ENCODE measurements at places on chromosomes 13 and 19. TPM values are rescaled to one million over a fixed set of nuclear protein-coding genes. Genes with fewer than 3 reads are reported as not detected.

DNA sequence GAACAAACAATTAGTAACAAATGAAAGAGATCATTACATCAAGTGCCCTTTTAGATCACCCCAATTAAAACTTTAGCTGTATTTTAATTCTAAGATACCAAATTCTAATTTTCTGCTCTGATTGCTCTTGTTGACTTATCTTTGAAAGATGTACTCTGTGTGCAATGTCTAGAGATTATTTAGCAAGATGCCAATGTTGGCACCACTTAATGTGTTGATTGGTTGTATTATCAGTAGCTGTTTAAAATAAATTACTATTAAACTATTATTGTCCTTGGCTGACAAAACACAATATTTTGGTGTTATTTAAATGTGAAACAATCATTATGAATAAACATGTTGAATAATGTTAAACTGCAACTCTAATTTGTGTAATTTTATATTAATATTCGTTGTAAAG is 386.0 kb downstream of the DACH1 start:
- no peak for ATAC-seq

DNA sequence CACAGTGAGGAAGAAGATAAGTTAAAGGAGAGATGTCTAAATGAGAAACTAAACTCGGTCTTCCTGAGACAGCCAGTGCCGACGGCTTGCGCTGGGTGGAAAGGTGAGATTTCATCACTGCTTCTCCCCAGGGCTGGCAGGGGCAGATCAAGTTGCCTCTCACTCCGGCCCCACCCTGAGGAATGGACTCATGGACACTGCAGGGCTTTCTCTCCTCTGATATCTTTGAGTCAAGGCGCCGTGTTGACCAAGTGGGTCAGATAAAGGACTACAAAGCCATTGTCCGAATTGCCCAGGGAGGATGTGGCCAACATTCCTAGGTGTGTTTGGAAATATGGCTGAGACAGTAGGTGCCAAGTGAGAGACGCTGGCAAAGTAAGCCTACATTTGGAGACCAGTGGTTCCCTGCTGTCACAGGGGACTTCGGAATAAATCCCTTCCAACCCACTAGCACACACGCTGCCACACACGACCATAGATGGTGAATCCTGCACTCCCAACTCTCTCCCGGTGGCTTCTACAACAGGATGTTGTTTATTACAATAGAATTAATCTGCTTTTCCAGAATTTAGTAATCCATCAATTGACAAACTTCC is 156.5 kb upstream of the TSC22D1 start:
- no peak for ATAC-seq

- ATAC-seq: no peak
Observed at GRCh38 chr19:18091217-18091608, 4.5 kb upstream of the IL12RB1 start.

- ATAC-seq: no peak
Observed at GRCh38 chr19:51015691-51016267, 3.7 kb downstream of the KLK10 start.

DNA sequence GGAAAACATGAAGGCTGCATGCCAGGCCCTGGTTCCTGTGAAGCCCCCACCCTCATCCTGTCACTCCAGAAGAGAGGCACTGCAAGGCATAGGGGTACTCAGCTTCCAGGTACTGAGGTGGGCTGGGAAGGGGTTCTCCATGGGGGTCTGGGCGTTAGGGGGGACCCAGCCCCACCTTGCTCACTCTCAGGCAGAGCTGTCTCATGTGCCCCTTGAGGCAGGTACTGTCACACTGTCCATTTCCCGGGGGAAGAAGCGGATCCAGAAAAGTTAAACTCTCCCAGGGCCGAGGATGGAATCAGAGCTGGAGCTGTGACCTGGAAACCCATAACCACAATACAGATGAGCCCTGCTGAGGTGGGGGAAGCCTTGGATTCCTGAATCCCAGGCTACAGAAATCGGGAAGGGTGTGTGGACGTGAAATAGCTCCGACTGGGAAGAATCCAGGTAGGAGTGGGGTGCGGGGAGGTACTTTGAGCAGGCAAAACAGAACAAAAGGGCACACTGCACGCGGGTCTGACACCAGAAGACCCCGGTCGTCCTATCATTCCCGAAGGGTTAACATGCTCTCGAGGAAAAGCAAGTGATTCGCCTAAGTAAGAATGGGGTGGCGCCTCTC is 540 bp upstream of the USE1 start:
- no peak for ATAC-seq

DNA sequence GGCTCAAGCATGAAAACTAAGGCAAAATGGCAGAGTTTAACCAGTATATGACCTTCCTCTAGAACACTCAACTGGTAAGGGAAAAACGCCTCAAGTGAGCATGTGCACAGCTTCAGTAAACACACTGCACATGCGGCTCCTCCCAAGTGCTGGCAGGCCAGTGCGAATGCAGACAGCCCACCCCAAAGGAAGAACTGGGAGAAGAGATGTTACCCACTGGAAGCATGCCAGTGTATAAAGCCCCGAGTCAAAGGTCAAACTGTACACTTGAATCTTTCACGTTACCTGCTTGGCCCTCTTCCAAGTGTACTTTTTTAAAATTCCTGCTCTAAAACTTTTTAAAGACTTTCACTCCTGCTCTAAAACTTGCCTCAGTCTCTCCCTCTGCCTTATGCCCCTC is 19.2 kb upstream of the RCBTB1 start:
- ATAC-seq: no peak

DNA sequence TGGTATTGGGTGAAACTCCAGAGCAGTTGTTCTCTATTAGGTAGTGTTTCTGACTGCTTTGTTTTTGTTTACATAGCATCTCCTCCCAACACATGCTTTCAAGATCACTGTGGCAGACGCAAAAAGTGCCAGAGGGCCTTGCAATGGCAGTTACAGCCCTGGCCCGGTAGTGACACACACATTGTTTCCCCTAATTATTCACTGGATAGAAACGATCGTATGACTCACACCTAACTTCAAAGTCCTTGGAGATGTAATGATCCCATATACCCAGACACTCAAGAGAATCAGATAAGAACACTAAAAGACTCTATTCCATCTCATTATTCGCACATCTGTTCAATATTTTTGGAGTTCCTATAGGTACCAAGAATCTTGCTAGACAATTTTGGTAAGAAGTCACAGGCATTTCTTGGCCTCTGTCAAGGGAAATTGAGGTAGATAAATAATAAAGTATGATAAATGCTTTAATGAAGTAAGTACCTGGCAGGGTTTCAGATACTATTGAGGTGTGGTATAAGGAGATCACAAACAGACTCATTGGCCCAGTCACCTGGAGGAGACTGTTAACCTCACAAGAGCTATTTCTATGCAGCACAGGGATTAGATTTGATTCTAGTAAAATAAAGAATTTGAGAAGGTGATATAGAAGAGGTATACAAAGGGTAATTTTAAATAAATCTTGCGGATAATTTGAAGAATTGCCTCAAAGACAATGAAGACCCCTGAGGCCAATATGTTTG is 485.3 kb downstream of the SLITRK6 start:
- peak; percentile 67 for ATAC-seq

GRCh38 chr19:1755467-1756171 is 2.3 kb downstream of the ONECUT3 start:
- peak; percentile 46 for ATAC-seq

GRCh38 chr13:74771964-74772363 is 637.8 kb upstream of the KLF12 start:
- ATAC-seq: no peak

DNA sequence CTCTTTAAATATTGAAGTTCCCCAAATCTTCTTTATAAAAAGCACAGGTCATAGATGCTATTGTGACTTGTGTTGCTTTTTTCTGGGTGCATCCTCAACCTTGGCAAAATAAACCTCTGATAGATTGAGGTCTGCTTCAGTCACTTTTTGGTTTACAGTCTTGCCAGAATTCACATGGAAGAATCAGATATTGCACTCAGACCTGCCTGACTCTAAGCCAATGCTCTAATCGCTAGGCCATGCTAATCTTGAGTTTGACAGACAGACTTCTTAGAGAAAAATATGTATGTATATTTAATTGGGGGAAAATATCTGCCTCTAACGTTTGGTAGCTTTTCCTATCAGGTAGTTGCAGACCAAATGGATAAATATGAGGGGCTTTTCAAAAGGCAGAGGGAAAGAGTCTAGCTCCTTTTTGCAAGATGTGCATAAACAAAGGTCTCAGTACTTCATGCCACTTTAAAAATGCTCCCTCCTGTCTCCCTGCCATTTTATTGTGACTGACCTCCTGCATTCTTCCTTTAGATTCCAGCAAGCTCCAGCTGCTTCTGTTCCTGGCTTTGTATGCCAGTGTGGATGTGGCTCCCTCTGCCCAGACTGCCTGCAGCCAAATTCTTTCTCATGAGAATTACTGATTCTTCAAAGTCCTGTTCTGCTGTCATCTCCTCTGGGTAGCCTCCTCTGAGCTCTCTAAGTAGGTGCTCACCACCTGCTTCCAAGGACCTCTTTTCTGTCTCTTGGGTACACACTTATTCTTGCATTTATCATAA is 42.4 kb upstream of the RFC3 start:
- peak; percentile 9 for ATAC-seq

- no peak for ATAC-seq
Observed at GRCh38 chr13:51475727-51476501, 23.1 kb upstream of the INTS6 start.

DNA sequence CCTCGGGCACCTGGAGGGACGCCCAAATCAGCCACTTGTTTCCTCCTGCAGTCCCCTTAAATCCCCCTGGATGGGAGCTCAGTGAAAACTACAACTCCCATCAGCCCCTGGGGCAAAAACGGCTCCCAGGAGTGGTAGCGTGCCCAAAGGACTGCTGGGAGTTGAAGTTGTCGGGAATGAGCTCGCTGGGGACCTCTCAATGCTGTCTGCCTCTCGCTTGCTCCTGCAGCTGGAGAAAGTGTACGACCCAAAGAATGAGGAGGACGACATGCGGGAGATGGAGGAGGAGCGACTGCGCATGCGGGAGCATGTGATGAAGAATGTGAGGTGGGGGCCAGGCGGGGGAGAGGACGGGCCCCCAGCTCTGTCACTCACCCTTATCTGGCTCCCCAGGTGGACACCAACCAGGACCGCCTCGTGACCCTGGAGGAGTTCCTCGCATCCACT is 14.7 kb upstream of the DHDH start:
- peak; percentile 73 for ATAC-seq

GRCh38 chr13:71863254-71863865 is 3.6 kb downstream of the DACH1 start:
- no peak for ATAC-seq

DNA sequence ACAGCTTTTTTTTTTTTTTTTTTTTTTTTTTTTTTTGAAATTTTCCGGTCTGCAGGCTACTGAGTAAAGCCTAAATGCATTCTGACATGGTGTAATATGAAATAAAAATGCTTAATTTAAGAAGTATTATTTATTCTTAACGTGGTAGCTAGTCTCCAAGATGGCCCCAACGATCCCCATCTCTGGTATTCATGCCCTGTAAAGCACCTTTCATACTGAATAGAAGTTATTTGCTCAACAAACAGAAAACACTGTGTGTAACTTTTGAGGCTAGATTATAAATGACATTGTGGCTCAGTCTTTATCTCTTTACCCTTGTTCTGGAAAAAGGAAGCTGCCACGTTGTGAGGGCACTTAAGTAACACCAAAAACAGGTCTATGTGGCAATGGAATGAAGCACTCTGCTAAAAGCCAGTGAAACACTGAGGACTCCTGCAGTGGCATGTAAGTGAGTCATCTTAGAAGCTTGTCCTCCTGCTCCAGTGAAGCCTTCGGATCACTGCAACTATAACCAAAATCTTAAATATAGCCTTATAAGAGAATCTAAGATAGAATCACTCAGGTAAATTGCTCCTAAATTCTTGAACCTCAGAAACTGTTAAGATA is 128.7 kb downstream of the UGGT2 start:
- no peak for ATAC-seq

DNA sequence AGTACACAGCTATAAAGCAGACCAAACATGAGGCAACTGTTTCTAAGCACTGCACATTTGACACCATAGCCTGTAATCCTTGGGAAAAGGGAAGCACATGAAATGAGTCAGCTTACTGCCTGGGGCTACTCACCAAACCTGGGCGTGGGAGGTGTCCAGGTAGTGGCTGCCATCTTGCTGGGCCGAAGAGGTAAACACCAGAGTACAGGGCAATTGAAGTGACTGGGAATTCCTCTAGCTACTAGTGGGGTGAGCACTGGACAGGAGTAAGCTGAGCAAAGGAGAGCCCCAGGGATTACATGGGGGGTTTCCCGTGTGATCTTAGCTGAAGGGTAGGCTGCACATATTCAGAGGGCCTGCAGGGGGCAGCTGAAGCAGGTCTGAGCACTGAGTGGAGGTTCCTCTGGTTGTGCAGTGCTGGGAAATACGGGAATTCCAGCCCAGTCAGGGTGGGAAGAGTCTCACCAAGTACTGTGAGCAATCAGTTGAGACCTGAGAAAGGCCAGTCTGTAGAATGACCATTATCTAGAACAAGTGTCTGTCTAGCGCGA is 140.5 kb downstream of the SLC7A1 start:
- ATAC-seq: no peak

GRCh38 chr19:3175781-3176714 is 2.5 kb upstream of the S1PR4 start:
- peak; percentile 35 for ATAC-seq

DNA sequence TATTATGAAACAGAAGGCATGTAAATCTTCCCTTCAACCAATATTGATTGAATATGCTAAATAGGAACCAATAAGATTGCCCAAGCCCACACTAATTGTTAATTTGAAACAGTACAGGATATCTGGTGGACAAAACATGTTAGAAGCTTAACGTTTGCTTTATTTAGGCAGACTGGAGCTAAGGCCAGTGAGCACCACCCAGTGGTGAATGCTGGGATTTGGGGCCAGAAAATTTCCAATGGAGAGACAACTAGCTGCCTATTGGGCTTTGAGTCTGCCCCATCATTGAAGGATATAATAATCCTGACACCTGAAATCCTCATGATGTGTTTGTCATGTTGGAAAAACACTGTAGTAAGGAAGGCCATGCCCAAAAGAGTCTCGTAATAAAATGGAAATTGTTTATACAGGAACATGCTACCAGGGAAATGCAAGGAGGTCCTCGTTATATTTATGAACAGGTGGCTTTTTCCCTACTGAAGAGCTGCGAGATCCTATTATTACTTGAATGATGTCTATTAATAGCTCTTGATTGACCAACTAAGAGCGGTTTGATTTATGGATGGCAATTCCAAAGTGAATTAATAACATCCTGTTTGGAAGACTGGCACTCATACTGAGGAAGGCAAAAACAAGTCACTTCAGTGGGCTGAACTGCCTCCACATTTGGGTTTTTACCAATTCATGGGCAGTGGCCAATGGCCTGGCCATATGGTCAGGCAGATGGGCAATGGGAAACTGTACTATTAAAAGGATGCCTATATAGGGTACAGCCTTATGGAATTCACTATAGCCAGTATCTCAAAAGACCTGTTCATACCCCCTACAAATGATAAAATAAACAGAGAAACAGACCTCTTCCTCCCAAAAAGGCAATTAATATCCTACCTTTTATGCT is 8.7 kb downstream of the SIGLECL1 start:
- peak; percentile 68 for ATAC-seq

MBD3L3 gene
- total RNA-seq: not detected

VSTM2B gene
- 0.35 TPM for total RNA-seq

PSG11 gene
- not detected for total RNA-seq

CFAP97D2 gene
- total RNA-seq: not detected

TEX101 gene
- total RNA-seq: 0.31 TPM

RINL gene
- total RNA-seq: 1.6 TPM

AP1M2 gene
- not detected for total RNA-seq

USPL1 gene
- 16.8 TPM for total RNA-seq
